C1 segment of cervical spinal cord (tissue), 14 donors: ENCODE measurements at places on chromosomes 5 and 9.

DNA sequence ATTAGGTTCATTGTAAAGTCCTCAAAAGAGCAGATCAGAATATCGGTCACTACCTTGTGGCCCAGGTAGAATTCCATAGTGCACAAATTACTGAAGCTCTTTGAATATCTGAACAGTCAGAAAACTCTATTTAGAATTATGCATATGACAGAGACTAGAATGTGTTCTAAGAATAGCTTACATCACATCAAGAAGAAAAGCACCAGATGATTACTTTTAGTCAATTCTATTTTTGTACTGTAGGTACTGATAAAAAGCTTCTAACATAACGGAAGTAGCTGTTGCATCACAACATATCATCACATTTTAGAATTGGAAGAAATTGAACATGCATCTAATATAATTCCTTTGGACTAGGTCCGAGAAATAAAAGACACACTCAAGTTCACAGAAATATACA, 946.6 kb upstream of the ARRDC3 start:
- DNase-seq = no peak

DNA sequence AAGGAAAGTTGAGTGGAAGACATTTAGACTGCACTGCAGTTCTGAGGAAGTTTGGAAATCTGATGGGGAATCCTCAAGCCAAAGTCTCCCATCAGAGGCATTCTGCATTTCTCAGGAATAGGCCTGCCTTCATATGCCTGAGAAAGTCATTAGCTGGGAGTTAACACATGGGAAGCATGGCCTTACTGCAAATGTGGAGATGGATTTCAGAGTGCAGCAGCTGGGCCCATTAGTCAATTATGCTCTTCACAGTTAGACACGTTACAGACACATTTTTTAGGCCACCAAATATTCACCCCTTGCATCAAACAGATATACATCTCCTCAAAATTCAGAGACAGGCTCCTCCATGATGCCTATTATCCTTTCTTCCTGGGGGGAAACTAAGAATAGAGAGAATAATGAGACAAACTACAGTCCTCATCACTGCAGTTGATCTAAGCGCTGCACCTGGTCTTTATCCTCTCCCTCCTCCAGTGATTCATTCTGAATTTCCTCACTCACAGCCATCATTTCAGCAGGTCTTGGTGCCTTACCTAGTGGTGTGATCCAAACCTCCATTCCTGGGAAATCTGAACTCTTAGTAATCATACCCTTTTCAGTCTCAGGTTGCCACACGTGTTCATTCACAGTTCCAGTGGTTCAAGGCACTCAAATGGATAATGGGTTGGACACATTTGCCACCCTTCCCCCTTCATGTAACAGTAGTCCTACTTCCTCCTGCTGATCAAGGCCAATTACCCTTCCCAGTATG, 47.9 kb upstream of the PPP2CA start:
- DNase-seq = no peak

DNA sequence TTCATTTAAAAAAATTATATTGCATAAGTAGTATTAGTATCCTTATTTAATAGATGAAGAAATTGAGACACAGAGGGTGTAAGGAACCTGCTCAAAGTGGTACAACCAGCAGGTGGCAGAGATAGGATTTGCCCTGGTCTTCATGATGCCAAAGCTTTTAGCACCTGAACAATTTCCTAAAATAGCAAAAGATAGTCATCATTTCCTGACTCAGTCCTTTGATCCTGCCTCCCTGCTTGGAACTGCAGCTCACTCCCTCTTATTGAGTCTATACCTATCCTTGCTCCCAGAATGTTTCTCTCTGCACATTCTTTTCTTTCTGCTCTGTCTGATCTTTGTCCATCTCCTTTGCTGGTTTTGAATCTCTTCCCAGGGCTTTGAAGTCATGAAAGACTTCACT, 155.8 kb downstream of the FRMD3 start:
- no peak for DNase-seq

DNA sequence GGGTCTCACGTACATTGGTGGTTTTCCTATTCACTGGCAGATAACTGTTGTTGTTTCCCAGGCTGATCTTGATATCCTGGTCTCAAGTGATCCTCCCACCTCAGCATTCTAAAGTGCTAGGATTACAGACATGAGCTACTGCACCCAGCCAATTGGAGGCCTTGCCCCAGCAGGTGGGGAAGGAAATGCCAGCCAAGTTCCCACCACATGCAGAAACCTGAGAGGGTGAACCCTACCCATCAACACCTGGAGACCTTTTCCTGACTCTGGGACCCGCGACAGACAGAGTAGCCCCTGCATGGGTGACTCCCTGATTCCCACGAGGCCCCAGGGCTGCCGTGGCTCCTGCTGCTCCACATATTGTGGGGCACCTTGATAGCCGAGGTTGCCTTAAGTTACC, 107.7 kb downstream of the GDA start:
- no peak for DNase-seq
